Activated gamma-delta T cell treated with Interleukin-2 at 50 U/mL for 16 hours (primary cell): ENCODE measurements at places on chromosomes 2 and 18.

DNA sequence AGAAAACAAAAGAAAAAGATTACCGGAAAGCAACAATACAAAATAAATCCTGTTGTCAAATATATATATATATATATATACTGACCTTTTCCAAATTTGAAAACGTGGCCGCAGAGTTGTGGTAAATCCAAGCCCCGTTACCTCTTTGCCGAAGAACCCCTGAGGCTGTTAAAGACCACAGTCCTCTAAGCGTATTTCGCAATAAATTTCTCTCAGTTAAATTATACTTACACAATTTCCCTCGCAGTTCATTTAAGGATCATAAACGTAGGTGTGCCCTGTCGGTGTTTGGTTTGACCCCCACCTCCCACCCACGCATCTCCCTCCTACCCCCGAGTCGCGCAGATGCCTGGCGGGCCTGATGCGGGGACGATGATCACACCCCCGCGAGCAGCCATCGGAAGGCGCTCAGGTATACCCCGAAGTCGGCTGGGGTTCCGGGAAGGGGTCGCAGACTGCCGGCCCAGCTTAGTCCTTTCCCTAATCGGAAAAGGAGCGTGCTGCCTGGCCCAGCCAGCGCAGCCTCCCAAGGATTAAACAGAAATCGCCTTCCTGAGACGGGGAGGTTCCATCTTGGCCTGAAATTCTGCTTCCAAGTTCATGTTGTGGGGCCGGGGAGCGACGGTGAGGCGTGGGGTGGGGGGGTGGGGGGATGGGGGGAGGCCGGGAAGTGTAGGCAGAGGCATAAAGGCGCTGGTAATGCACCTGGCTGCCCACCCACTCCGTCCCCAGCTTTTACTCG, 2.9 kb upstream of the MEIS1 start:
- no peak for DNase-seq

DNA sequence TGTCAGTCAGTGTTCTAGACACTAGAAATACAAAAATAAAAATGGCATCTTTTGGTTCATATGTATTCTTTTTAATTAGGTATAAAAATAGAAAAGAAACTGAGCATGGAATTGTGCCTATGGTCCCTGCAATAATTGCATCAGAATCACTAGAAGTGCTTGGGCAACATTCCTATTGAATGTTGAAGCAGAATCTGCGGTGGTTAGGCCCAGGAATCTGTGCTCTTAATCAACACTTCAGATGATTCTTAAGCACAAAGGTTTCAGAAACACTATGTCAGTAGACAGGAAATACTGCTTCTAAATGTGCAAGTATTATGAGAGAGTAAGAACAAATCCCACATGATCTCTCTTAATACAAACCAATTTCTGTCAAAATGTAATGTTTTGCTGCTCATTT, 20.3 kb upstream of the RBBP8 start:
- DNase-seq, result no peak

DNA sequence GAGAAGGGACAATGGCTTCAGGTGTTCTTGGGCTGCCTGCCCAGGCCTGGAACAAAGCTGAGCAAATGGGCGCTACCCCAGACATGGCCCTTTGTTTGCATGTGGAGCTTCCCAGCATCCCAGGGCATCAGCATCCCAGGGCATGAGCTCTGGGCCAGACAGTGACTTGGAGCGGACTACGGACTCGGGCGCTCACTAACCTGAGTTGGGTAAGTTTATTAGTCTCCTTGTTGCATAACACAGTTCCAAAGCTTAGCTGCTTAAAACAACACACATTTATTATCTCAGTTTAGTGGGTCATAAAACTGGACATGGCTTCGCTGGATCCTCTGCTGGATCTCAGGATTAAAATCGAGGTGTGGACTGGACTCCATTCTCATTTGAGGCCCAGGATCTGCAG, 35.8 kb downstream of the MC2R start:
- DNase-seq, result no peak

DNA sequence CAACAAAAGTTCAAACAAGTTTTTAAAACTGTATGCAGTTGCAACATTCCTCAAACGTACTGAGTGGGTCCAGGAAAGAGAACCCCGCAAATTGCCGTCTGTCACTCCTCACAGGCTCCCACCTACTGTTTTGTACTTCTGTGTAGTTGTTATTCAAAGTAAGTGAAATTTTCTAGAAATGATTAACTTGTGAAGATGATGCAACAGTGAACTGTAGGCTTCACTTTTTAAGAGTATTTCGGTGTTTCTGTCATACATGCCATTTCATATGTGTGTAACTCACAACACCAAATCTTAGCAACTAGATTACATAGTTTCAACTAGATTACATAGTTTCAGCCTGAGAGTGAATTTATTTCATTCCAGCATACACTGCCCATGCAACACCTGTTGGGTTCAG, 226.0 kb upstream of the TANK start:
- no peak for DNase-seq

GRCh38 chr2:9141091-9141667, 65.4 kb upstream of the ASAP2 start:
- no peak for DNase-seq

- DNase-seq, result no peak
These were observed 303.8 kb downstream of the TDRD15 start for GRCh38 chr2:21427606-21428005.

DNA sequence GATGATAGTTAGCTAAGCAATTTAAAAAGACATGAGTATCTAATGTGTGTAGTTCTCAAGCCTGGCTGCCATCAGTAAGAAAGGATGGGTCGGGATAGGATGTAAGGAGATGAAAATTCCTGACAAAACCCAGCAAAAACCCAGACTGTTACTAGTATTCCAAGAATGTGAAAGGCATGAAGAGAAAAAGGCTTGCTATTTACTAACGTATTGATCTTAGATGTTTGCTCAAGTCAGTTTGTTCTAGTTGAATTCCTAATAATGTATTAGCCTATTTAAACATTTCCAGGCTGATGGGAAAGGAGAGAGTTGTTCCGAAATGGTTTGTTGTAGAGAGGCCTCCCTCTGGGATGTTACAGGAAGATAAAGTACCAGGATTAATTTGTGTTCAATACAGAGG, 88.2 kb downstream of the ZNF532 start:
- no peak for DNase-seq

DNA sequence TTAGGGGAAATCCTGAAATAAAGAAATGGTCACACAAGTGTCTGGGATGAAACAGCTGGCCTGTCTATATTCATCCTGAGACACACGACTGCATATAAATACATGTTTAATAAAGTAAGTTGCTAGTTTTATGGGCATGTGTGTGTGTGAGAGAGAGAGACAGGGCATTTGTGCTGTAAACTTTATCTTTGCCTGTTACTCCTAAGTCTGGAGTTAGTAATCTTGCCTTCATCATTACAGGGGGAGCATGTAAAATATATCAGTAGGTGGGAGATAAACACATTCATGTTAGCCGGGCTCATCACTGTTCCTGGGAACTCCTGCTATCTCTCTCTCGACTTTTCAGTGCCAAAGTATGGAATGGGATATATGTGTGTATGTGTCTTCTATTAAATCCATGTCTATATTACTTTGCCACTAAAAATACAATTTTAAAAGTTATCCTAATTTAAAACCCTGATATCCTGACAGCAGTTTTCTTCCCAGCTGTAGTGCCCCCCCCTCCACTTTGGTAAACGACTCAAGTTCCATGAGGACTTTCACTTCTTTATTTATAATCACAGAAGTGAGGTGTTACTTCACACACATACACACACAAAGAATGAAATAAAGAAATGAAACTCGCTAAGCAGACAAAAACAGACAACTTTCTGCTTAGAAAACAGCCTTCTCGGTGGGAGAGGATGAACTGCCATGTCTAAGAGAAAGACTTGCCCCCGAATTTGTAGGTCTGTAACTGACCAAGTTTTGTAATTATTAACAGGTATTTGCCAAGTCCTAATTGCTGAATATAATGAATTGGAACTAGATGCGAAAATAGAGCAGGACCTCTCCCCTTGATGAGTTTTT, 947 bp downstream of the ZEB2 start:
- DNase-seq, result no peak
